Stimulated activated CD8-positive, alpha-beta memory T cell treated with anti-CD3 and anti-CD28 coated beads, Interleukin-4, amount 100 ng/mL, for 1 hour (primary cell): ENCODE measurements at places on chromosomes 5 and 9.

GRCh38 chr5:43389679-43390329 is 22.4 kb downstream of the CCL28 start:
- DNase-seq = no peak

DNA sequence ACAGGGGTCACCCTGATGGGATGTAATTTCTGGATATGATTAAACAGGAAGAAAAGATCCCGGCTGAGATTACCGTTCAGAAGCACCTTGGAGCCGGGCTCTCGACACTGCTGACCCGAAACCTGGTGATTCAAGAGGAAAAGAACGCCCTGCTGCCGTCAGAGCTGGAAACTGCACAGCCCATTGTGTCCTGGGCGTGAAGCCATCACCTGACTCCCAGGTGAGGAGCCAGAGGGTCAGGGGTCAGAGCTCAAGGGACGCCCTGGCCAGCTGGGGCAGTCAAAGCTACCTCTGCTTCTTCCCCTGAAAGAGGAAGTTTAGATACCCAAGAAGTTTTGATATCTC is 17.8 kb upstream of the SLC12A7 start:
- DNase-seq = no peak

- DNase-seq = no peak
These were observed 91.2 kb downstream of the DCP2 start for GRCh38 chr5:113067635-113068344.

DNA sequence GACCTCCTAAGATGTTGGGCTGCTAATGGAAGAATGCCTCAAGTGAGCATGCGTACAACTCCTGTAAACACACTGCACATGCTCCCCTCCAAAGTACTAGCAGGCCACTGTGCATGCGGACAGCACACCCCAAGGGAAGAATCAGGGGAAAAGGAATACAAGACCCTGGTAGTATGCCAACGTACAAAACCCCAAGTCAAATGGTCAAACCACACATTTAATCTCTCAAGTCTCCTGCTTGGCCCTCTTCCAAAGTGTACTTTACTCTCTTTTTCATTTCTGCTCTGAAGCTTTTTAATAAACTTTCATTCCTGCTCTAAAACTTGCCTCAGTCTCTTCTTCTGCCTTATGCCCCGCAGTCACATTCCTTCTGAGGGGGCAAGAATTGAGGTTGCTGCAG is 466.4 kb downstream of the DMRTA1 start:
- DNase-seq = no peak

GRCh38 chr9:111752455-111752854 is 42.3 kb downstream of the SHOC1 start:
- DNase-seq = no peak

DNA sequence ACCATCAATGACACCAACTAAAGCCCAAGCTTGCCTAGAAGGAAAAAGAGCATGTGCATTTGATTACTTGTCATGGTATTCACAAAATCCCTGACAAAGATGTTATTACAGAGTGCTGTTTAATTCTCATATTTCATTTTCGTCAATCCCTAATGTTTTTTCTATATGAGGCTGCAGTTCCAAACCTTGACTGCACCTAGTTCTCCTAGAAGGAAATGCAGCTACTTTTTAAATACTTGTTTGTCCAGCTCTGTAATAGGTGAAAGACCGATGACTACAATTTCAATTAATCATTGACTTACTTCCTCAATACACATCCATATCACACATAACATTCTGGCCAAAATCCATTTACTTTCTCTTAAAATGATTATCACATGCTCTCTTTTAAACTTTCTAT is 28.1 kb downstream of the CEMIP2 start:
- DNase-seq = no peak

DNA sequence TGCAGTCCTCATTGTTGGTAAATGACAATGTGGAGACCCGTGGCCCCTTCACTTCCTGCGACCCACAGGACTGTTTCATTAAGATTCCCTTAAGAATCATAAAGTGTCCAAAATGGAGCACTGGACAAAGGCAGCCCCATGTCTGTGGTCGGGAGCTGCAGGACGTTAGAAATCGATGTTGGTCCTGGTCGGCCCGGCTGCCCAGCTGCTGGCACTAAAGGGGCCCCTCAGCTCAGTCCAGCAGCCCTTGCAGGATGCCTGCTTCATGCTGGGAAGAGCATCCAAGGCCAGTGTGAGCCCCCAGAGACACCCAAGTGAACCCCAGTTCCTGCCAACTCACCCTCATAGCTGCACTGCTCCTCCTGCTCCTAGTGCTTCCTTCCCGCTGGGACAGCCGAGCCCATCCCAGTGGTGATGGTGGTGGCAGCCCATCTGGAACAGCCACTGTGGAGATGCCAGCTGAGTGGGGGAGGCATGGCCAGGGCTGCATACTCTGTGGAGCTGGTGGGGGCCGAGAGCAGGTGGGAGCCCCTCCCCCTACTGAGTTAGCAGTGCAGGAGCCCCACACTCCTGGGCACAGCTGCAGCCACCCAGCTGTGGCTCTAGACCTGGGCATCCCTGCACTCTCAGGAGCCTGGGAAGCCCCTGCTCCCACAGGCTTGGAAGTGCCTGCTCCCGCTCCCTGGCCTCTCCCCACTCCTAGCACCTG is 168.0 kb upstream of the IRX2 start:
- DNase-seq = no peak

DNA sequence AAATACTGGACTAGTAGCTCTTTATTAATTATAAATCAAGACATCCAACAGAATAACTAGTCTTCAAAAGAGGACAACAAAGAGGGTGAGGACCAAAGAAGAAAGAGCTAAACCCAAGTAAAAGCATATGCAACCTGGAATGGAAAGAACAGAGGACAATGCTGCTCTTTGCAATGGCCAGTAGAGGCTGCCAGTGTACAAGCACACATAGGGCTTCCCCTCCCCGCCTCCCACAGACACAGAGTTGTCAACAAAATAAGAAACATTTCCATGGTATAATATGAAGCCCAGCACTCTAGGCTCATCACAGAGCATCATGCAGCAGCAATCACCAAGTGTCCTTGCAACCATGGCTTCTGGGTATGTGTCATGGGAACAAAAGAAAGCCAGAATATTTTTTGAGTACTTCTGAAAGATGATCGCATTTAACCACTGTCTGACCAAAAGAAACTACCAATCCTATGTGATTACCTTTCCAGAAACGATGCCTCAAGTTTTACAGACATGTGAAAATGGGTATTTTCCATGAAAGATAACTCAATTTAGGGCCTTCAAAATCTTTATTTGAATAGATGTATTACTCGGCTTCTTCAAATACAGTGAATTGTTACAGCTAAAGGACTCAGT is 58.1 kb downstream of the RFX3 start:
- DNase-seq = peak; percentile 19

GRCh38 chr5:68683632-68684036 is 410.2 kb upstream of the SLC30A5 start:
- no peak for DNase-seq
